Stimulated activated CD8-positive, alpha-beta memory T cell treated with anti-CD3 and anti-CD28 coated beads, Interleukin-7, amount 100 ng/mL, for 1 hour (primary cell): ENCODE measurements at places on chromosomes 2 and 18.

DNA sequence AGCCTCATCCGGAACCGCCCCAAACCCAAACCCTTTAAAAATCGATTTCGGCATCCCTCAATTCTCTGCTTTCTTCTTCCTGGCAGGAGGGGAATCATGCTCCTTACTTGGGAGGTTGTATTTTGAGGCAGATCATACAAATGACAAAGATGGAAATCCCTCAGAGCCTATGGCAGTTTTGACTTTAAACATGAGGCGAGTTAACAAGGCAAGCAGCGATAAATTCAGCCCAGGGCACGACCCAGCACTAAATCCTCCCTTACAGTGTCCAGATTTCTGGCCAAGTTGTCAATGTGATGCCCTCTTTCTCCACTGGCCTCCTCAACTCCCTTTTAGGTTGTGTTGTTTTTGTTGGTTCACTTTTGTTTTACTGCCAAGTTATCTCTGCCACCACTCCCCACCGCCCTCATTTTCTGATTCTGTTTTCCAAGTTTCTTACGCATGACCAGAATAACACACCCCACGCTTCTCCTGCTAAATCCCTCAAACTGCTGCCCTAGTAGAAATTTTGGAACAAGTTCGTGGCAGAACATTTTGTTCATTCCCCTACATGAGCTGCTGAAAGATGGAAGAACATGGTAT, 68.3 kb downstream of the CTAGE1 start:
- no peak for DNase-seq

DNA sequence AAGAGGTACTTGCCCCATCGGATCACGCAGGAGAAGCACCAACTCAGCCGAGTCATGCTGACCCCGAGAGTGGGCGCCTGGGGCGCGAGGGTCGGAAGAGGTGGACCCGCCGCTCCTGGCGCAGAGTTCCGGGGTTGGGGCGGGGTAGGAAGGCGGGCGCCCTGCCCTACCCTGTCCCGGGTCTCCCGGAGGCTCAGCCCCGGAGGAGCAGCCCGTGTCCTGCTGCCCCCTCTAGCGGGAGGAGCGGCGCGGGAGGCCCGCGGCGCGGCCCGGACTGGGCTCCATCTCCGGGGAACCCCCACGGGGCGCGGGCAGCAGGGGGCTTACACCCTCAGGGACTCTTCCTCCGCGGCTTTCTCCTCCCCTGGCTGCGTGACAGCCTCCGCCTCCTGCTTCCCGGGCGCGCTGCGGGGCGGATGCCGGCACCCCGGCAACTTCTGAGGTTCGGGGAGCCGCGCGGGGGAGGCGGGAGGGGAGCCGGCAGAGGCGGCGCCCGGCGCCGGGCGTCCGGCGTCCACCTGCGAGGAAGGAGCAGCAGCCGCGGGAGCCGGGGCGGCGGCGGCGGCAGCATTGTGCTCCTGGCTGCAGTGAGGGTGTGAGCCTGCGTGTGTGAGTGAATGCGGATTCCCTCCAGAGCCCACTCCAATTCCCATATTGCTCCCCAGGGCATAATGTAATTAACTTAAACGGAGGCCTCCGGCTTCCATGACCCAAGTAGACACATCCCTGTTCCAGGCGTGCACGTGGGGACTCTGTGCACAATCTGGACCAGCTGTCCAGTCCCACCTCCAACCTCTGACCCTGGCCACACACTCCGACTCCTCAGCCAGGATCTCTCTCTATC, 7.6 kb upstream of the TNS1 start:
- DNase-seq, result no peak

DNA sequence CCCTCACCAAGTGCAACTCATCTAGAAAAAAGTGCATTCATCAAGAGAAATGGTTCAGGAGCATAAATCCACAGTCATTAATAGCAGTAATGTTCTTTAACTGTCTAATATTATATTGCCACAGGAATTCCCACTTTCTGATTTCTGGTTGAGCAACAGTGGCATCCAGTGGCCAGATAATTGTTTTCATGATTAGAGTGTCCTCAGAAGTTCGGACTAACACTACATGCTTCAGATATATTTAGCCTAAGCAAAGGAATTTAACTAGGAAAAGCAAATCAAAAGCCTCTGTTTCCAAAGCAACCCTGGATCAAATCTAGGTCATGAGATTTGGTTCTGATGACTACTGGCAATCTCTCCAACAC, 9.8 kb upstream of the ERBB4 start:
- no peak for DNase-seq

- DNase-seq, result no peak
These were observed 253.4 kb downstream of the ARHGAP15 start for GRCh38 chr2:143382573-143382972.

- no peak for DNase-seq
These were observed 67.5 kb upstream of the RGPD5 start for GRCh38 chr2:109726379-109727270.

GRCh38 chr18:24850532-24850931, 390.1 kb downstream of the HRH4 start:
- DNase-seq, result no peak

DNA sequence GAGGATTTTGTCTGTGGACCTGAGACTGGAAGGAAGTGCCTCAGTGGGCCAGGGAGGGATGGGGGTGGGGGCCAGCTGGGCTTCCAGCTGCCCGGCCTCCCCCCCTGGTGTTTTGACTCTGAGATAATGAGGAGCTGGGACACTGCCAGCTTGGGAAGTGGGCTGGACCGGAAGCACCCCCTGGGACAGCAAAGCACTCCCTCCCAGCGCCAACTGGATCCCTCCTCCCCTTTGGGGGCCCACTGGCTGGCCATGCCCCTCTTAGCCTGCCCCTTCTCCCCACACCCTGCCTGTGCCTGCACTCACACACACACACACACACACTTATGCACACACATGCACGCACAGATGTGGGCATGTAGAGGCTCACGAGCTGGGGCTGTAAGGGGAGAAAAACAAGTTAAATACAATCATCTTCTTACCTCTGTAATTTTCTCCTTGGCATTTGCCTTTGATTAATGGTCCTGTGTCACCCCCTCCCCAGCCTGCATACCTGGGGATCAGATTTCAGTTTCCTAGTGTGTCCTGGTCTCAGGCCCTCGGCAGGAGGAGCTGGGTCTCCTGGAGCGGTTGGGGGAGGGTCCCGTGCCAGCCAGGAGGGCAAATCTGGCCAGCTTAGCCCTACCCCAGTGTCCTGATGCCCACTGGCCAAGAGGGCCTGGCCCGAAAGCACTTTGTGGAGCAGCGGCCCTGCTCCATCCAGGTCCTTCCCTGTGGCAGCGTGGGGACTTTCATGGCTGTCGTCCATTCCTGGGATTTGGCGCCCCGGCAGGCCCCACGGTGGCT, 3.6 kb downstream of the ITM2C start:
- DNase-seq, result no peak

- no peak for DNase-seq
These were observed 77.0 kb downstream of the ANTXR1 start for GRCh38 chr2:69089998-69090397.

DNA sequence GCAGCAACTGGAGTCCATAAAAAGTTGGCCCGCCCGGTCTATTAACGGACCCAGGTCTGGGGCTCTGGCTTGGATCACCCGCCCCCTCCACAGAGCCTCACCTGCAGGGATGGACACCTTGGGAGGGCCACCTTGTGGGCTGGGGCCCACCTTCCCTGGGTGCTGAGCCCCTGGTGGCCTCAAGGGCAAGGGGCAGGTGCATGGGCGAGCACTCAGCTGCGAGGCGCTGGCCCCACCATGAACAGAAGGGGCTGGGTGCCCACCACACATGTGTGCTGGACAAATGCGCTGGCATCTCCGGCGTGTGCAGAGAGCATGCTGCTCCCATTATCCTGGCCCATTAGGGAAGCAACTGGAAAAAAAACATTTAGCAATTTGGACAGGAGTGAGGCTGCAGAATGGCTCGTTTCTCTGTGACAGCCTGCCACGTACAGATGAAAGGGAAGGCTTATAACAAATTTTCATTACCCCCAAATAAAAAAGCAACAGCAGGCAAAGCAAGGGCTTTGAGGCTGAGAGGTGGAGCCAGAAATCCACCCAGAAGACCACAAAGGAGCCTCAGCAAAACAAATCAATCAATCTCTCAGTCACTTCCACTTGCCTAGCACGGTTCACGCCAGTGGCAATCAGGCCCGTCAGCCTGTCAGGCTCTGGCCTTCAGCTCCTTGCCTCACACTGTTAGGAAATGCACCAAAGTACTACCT, 253.1 kb upstream of the ZNF521 start:
- DNase-seq, result no peak

GRCh38 chr2:241372361-241372992, 16.4 kb downstream of the FARP2 start:
- no peak for DNase-seq

- DNase-seq, result no peak
These were observed 195.7 kb downstream of the ARL4C start for GRCh38 chr2:234300932-234301823.

DNA sequence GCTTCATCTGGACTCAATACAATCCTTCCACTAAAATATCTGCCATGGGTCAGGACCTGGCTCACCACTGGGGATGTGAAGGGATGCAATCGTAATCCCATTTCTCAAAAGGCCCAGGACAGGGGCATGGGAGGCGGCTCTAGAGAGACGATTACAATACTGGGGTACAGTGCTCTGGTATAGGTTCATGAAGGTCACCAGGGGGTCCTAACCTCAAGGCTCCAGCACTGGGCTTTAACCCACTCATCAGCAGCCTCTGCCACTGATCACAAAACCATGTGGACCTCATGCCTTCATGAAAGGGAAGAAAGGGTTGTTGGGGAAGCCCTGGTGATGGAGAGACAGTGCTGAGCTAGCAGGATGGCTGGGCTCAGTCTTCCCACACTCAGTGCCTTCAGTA, 48.8 kb downstream of the ADD2 start:
- DNase-seq, result no peak

GRCh38 chr18:56188529-56189275, 449.7 kb downstream of the TXNL1 start:
- no peak for DNase-seq

DNA sequence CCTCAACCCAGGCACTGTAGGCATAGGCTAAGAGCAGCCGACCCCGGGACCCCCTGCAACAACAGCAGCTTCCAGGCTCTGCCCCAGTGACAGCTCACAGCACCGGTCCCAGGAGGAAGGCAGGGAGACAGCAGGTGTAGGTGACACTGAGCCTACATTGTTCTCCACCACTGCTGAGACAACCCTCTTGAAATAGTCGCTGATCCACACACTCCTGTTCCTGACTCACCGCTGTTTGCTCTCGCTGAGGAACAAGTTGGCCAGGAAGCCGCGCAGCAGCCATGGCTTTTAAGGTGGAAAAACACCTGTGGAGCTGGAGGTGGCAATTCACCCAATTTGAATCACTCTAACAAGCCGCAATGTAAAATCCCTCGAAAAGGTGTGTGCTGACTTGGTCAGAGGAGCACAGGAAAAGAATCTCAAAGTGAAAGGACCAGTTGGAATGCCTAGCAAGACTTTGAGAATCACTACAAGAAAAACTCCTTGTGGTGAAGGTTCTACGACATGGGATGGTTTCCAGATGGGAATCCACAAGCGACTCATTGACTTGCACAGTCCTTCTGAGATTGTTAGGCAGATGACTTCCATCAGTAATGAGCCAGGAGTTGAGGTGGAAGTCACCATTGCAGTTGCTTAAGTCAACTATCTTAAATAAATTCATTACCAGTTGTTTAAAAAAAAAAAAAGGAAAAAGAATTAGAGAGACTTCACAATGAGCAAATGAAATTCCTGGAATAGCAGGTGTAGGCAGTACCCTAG, 167.5 kb downstream of the ARL4C start:
- no peak for DNase-seq

DNA sequence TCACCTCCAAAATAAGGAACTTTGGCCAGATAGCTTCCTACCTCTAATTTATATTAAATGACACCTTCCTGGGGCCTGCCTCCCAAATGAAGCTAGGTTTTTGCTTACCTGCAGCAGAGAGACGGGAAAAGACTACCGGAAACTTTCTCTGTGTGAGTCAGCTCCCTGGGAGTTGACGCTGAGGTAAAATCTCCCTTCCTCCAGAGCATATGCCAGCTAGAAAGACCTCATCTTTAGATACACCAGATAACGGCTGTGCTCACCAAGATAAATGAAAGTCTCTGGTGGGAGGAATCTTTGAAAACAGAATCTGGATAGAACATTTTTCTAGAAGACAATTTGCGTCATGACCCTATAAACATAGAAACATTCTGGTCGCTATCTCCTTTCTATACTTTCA, 99.7 kb upstream of the RFX8 start:
- DNase-seq, result no peak
